AML-193 (cell line): ENCODE measurements at places on chromosomes 5 and 9.

DNA sequence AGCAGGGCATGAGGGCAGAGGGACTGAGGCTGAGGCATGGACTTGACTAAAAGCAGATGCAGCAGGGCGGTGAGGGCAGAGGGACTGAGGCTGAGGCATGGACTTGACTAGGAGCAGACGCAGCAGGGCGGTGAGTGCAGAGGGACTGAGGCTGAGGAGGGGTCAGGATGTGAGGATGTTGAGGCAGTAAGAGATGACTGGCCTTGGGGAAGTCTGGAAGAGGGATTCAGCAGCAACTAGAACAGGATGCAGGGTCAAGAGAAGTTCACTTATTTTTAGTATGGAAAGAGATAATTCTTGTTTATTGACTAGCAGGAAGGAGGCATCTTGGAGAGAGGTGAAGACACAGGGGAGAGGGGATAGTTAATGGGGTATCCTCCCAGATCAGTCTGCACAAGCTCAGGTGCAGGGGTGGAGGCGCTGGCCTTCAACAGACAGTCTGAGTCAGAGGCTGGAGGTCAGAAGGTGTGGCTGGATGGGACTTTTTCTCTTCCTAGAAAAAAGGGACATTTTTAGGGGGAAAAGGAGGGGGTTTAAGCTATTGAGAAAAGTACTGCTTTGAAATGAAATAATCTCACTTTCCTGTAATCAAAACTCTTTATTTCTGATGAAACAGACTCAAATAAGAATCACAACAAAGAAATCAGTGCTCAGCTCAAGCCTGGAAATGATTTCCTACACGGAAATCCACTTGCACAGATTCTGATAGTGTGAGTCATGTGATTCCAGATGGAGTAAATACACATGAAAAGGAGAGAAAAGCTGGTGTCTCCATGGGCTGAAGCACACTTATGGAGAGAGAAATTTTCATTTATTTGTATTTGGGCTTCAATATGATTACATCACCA, 130.9 kb downstream of the PALM2AKAP2 start:
- no peak for DNase-seq

DNA sequence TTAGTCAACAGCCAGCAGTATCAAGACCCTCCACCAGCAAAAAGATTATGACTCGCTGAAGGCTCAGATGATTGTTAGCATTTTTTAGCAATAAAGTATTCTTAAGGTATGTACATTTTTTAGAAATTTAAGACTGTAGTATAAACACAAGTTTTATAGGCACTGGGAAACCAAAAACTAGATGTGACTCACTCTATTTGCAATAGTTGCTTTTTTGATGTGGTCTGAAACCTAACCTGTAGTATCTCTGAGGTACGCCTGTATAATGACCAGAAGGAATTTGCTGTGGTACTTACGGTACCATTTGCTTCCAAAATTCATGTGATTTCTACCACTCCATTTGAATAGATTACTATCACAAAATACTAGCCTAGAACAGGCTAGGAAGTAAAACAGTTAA, 60.8 kb downstream of the WDR41 start:
- no peak for DNase-seq

DNA sequence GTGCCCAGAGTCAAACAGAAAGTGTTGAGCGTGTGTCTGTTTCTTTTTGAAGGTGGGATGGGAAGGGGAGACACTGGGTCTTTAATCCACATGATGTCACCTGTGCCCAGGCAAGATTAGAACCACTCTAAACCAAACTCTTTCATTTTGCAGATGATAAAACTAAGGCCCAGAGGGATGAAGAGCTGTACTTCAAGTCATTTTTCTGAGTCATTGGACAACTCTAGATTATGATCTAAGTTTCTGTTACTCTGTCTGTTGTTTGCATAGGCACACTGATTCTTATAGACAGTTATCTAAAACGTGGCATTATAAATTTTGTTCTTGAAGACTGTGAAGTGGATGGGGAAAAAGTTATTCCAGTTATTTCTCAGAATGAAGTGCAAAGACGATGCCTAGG, 48.8 kb downstream of the MAST4 start:
- no peak for DNase-seq

DNA sequence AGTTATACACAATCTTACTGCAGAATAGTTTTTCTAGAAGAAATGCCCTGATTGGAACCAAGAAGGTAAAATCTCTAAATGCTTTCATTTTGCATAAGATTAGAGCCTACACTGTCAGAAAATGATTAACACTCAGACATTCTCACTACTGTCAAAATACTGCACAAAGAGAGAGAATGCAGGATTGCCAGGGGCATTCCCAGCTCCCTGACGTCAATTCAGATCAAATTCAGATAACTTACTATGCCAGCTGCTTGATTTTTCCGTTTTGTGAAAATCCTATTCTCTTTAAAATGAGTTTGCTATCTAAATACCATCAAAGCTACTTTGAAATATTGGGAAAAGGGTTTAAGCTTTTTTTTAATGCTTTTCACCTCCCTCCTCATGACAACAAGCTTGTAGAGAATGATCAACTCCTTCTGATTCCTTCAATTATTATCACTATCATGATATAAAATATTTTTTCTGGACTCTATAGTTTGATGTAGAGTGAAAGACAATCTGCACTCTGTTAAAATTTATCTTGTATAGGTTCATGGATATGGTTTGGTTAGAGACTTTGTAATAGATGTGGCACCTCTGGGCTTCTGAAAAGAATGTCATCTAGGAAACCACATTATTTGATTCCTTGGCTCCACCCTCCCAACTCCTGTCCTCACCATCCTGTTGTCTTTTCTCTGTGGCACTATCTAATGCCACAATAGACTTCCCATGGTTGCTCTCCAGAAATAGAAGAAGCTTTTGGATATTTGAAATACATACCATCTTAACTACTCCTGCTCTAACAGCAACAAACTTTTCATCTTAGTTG, 407.7 kb downstream of the PDE4D start:
- no peak for DNase-seq

DNA sequence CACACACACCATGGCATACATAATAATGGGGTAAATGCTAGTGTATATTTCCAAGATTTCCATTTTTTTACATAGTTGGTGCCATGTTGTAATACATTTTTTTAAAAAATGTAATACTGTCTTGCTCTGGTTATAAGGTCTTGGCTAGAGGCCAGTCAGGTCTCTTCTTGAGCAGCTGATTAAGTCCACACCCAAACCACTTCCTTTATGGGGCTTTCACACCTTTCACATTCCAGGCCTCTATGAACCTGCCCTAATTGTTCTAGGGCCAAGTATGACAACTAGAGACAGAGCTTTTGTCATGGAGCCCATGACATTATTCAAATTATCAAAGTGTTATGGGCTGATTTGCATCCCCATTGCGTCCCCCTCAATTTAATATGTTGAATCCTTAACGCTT, 495.6 kb upstream of the CTNND2 start:
- DNase-seq: no peak

GRCh38 chr9:89887286-89887685, 282.5 kb downstream of the GADD45G start:
- no peak for DNase-seq

- no peak for DNase-seq
These were observed 12.7 kb upstream of the GOLM1 start for GRCh38 chr9:86112057-86112456.

- no peak for DNase-seq
These were observed 112.3 kb downstream of the DAB2IP start for GRCh38 chr9:121763561-121764370.

DNA sequence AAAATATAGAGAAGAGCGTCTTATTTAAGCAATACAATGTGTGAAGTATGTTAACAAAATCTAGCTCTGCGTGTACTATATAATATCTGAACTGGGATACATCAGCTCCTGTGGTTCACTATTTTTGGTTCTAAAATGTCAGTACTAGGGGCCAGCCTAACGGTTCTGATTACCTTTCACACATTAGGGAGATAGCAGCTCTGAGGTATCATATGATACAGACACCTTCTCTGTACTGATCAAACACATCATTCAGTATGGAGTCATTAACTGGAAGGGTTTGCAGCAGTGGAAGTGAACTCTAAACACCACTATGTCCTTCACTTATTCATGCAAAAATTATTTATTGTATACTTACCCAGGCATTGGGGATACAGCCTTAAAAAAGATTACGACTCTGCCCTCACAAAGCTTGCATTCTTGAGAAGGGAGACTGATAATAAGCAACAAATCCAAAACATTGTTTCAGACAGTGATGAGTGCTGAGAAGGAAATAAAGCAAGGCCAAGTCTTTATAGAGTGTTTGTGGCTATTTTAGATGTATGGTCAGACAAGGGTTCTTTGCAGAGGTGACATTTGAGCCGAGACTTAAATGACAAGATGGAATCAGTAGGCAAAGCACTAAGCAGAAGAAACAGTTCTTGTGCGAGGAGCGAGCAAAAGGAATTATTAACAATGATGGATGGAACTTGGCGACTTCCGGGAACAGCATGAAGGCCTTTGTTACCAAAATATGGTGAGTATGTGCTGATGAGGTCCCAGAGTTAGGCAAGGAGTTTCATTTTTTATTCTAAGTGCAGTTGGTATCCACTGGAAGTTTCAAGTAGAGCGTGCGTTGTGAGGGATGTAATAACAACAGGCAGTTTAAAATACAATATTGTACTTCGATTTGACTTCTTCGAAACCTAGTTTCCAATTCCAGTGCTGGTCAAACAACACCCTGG, 1.8 kb upstream of the LNPEP start:
- peak; percentile 54 for DNase-seq

GRCh38 chr5:169599451-169599850, 15.9 kb downstream of the SPDL1 start:
- DNase-seq: no peak

DNA sequence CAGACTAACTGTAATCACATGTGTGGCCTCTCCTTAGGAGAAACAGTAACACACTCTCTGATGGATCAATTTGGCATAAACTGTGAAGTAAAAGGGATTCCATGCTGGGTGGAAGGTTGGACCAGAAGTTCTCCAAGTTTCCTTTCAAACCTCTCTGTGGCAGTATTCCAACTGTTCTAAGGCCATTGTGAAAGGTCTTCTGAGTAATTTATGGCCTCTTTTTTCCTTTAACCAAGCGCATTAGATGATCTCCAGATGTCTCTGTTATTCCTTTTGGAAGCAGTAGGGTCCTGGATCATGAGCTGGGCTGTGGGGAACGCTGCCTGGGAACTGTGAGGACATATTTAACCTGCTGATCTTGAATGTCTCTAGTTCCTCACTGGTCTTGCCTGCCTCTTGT, 80.6 kb upstream of the IL6ST start:
- no peak for DNase-seq

- no peak for DNase-seq
These were observed 18.5 kb downstream of the GBGT1 start for GRCh38 chr9:133144904-133145851.

DNA sequence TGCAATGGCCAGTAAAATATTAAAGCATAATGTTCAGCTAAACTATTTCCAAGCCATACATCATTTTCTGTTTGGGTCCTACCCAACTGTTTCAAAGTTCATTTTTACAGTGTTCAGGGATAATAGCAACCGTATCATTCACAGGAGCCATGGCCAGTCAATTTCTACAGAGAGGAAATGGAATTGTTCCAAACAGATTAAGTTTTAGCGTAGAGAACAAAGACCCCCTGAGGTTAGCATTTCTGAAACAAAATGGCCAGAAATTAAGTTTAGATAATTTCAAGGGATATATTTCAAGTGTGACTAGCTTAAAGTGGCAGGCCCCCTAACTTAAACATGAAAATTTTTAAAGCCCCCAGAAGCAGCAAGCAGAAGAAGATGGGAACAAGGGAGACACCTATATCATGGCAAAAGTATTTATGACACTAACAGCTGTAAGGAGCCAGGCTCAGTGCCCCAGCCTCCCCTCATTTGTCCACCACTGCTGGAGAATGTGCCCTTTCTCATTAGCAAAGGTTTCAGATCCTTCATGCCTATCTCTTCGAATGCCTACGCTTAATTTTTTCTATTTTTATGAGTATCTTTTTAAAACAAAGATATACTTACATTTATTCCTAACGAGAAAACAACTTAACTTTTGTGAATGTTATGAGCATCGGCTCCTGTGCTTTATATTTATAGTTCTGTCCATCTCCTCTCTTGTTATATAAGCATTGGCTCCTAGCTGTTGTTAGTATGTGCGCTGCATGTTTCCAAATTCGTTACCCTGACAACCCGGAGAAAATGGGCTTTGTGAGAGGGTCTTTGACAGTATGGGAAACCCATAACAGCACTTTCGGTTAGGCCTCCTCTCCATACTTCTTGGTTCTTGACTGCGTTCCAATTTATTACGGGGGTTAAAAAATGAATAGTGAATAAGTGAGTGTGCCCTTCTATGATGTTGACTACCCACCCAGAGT, 116.3 kb downstream of the MED27 start:
- no peak for DNase-seq

GRCh38 chr5:174827558-174827957, 103.2 kb downstream of the MSX2 start:
- DNase-seq: no peak

DNA sequence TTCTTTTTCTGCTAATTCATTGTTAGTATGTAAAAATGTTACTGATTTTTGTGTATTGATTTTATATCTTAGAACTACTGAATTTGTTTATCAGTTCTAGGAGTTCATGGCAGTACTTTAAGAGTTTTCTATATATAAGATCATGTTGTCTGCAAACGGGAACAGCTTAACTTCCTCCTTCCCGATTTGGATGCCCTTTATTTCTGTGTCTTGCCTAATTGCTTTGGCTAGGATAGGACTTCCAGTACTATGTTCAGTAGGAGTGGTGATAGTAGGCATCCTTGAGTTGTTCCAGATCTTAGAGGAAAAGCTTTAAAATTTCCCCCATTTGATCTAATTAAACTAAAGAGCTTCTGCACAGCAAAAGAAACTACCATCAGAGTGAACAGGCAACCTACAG, 20.1 kb downstream of the RCL1 start:
- DNase-seq: no peak

DNA sequence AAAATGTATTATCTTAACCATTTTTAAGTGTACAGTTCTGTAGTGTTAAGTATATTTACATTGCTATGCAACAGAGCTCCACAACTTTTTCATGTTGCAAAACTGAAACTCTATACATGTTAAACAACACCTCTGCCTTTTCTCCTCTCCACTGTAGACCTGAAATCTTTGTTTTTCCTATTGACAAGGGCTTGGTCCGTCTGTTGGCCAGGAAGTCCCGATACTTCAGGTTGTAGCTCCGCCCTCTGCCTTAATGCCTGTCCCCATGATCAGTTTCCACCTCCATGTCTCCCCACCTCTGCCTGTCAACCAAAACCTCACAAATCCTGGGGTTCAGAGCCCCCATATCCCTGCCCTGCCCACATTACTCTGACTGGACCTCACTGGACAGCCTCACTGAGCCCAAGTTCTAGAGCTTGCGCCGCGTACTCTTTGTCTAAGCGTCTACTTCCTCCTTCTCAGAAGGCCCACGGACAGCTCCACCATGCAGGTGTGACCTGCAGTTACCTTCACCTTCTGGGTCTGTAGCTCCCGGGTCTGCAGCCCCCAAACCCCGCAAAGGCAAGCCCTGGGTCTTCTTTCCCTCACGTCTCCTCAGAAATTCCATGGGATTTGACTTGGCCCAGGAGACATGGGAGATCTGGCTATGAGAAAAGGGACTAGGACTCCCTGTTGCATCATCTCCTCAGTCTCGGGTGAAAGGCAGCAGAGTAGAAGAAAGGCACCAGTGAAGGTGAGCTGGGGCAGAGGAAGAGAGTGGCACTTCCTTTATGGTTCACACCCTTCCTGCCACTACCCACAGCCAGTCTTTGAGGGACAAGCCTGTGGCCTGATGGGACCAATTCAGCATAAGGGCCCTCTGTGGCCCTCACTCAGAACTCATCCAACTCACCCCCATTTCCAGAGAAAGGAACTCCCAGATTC, 8.0 kb downstream of the GLIPR2 start:
- peak; percentile 25 for DNase-seq
